ENCODE measurements at places on chromosomes 16 and 17. TPM values are rescaled to one million over a fixed set of nuclear protein-coding genes. Genes with fewer than 3 reads are reported as not detected.

ZNF18 gene
- polyA plus RNA-seq = 6.2 TPM

HSD11B2 gene
- polyA plus RNA-seq = 0.07 TPM

KRT28 gene
- polyA plus RNA-seq = not detected

YBX2 gene
- 0.11 TPM for polyA plus RNA-seq

MPP2 gene
- 3.1 TPM for polyA plus RNA-seq

GAST gene
- not detected for polyA plus RNA-seq

METRN gene
- 40.3 TPM for polyA plus RNA-seq

CNEP1R1 gene
- polyA plus RNA-seq = 24.5 TPM

EVPLL gene
- polyA plus RNA-seq = not detected

PRRT2 gene
- polyA plus RNA-seq = 4.5 TPM

CIBAR2 gene
- polyA plus RNA-seq = not detected

SLFN14 gene
- polyA plus RNA-seq = not detected

ASGR1 gene
- 0.56 TPM for polyA plus RNA-seq

CTRB2 gene
- polyA plus RNA-seq = not detected

LDHD gene
- polyA plus RNA-seq = 0.60 TPM

GH1 gene
- polyA plus RNA-seq = not detected

WNT9B gene
- polyA plus RNA-seq = not detected

MYH10 gene
- polyA plus RNA-seq = 62.1 TPM

RRN3 gene
- 20.0 TPM for polyA plus RNA-seq

KRTAP1-3 gene
- not detected for polyA plus RNA-seq

SPN gene
- polyA plus RNA-seq = 0.04 TPM

IRX5 gene
- 1.8 TPM for polyA plus RNA-seq

TTYH2 gene
- polyA plus RNA-seq = 2.7 TPM

KRT17 gene
- 34.7 TPM for polyA plus RNA-seq

TEKT3 gene
- 0.21 TPM for polyA plus RNA-seq

VAT1 gene
- polyA plus RNA-seq = 170 TPM

CCL1 gene
- polyA plus RNA-seq = not detected

RNU2-1 gene
- not detected for polyA plus RNA-seq

NME1 gene
- 178 TPM for polyA plus RNA-seq

DPEP3 gene
- not detected for polyA plus RNA-seq

ACSM2A gene
- polyA plus RNA-seq = not detected

CD79B gene
- polyA plus RNA-seq = 0.36 TPM

MYADML2 gene
- not detected for polyA plus RNA-seq

OTOP2 gene
- not detected for polyA plus RNA-seq

BAIAP3 gene
- 0.33 TPM for polyA plus RNA-seq

GNAO1 gene
- 6.2 TPM for polyA plus RNA-seq

HOXB4 gene
- not detected for polyA plus RNA-seq

EVI2A gene
- polyA plus RNA-seq = 0.49 TPM

ATP2C2 gene
- not detected for polyA plus RNA-seq

ABCC1 gene
- polyA plus RNA-seq = 17.0 TPM

TP53I13 gene
- polyA plus RNA-seq = 26.8 TPM
